Activated B cell treated with CpG ODN at 0.5 μM for 24 hours (primary cell): ENCODE measurements at places on chromosomes 1 and 21. TPM values are rescaled to one million over a fixed set of nuclear protein-coding genes. Genes with fewer than 3 reads are reported as not detected.

GRCh38 chr21:35226968-35227744 lies 178.1 kb upstream of the RUNX1 start:
- DNase-seq: no peak
- peaks cover 43% of the 10 kb centered on the region for H3K4me1 ChIP-seq
- no peaks in the 10 kb centered on the region for H3K36me3 ChIP-seq
- peak overlapping the region; percentile 68 for H3K4me3 ChIP-seq
- H3K27me3 ChIP-seq: peaks cover under 1% of the 10 kb centered on the region

Gene HRNR
- not detected in 2 replicates for total RNA-seq

Gene SYCP1
- total RNA-seq: not detected in 2 replicates

DNA sequence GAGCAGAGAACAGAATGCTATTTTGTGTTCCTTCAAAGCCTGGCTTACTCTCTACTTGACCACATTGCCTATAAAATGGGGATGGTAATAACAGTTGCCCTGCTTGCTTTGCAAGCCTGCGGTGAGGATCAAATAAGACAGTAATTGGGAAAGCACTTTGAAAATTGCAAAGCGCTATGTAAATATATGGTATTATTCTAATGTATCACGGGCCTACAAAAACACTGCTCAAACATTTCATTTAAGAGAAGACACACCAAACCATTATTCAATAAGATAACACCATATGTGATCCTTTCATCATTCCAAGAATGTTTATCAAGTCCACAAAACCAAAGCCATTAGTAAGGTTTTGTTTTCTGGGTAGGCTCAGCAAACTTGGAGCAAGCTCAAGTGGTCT lies 208.4 kb downstream of the ROR1 start:
- H3K27ac ChIP-seq: no peak overlapping the region
- no peaks in the 10 kb centered on the region for H3K4me1 ChIP-seq
- no peak overlapping the region for H3K4me3 ChIP-seq
- DNase-seq: no peak
- no peaks in the 10 kb centered on the region for H3K36me3 ChIP-seq

Gene PRKCZ
- total RNA-seq: 20.5 and 28.5 TPM in 2 replicates

Gene SLC37A1
- total RNA-seq: 39.8 and 47.9 TPM in 2 replicates

DNA sequence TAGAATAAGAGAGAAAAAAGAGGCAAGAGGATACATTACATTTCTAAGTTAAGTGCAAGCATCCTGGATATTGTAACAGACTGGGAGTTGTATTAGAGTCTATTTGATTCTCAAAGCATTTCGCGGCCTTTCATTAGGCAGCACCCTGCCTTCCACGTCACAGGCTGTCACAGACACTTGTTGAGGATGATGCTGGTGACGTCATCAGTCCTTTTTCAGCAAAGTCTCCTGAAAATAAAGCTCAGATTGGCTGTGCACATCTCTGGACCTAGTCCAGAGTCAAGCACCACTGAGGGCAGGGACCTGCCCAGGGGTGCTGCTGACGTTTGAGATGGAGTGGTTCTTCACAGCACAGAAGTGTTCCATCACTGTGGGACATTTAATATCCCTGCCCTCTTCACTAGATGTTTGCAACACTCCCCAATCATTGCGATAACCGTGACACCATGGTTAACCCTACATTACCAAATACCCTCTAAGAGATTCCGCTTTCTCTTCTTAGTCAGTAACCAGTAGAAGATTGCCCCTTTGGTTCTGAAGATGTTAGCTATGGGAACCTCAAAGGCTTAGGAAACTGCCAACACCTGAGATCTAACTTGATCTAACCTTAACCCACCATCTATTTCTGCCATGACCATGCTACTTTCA lies 72.7 kb upstream of the F3 start:
- no peak overlapping the region for H3K4me3 ChIP-seq
- H3K36me3 ChIP-seq: no peaks in the 10 kb centered on the region
- peaks cover 6% of the 10 kb centered on the region for H3K27me3 ChIP-seq
- H3K27ac ChIP-seq: no peak overlapping the region
- H3K4me1 ChIP-seq: no peaks in the 10 kb centered on the region

Gene IFI44L
- total RNA-seq: 3.6 and 5.0 TPM in 2 replicates

DNA sequence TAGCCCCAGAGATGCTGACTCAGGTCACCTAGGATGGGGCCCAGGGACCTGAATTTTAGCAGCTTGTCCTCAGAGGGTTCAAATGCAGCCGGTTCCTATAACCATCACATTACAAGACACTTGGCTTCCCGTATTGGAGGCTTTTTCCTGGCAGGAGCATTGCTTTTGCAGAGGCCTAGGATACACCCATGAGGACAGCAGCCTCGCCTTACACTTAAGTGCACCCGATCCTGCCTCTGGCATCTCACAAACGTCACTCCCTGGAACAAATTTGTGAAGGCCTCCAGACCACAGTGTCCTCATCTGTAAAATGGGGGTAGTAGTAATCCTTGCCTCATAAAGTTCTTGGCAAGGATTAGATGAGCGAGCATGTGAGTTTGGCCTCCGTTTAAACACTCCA lies 130.0 kb downstream of the KAZN start:
- no peaks in the 10 kb centered on the region for H3K4me1 ChIP-seq
- H3K27me3 ChIP-seq: peaks cover 2% of the 10 kb centered on the region
- no peak for DNase-seq
- H3K27ac ChIP-seq: no peak overlapping the region
- no peak overlapping the region for H3K4me3 ChIP-seq

DNA sequence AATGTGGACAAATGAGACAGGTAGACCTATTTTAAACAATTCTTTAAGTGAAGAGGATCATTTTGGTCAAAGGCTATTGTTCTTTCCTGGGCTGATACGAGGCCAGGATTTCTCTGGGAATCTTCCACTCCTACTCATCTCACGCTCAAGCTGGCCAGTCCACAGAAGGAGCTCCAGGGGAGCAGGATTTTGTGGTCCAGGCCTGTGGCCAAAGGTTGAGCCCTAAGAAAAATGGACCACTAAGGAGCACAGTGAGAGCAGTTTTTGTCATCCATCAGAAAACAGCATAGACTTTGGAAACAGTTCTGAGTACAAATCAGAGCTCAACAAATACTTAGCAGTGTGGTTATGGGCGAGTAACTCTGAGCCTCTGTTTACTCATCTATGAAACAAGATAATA lies 260.2 kb upstream of the RUNX1 start:
- peaks cover 2% of the 10 kb centered on the region for H3K4me1 ChIP-seq
- no peak overlapping the region for H3K27ac ChIP-seq
- no peak overlapping the region for H3K4me3 ChIP-seq
- no peaks in the 10 kb centered on the region for H3K36me3 ChIP-seq
- DNase-seq: no peak

DNA sequence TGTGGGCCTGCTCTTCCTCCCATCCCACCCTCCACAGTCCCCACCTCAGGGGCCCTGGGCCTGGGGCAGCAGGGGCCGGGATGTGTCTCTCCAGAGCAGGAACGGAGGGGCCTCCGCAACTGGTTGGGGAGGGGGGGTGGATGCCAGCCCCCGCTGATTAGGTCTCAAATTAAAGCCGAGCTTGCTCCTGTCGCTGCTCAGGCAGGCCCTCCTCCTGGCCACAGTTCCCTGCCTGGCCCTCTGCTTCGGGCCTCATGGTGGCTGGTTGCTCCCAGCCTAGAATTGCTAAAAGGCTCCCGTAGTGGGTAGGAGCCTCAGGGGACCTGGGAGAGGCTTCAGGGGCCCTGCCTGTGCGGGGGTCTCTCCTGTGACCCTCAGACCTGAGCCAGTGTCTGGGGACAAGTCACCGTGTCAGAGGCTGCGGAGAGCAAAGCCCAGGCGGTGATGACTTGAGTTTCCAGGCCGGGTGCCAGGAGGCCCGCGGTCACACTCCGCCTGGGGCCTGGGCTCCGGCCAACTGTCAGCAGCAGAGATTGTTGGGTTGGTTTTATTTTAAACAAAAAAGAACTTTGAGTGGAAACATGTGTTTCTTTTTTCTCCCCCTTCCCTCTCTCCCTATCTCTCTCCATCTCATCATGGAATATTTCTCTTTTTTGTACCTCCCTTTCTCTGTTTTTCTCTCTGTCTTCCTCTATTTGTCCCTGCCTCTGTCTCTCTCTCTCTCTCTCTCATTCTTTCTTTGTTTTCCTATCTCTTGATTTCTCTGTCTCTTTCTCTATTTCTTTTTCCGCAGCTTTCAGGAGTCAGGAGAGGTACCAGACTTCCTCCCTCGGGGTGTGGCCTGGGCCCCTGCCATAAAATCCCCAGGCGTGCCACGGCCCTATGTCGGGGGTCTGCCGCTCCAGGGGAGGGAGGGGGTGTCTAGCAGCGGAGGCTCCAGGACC lies 20.0 kb upstream of the EPHA2 start:
- no peak overlapping the region for H3K4me3 ChIP-seq
- DNase-seq: no peak
- no peak overlapping the region for H3K27ac ChIP-seq
- no peaks in the 10 kb centered on the region for H3K4me1 ChIP-seq

GRCh38 chr1:112393631-112393974 lies 2.4 kb upstream of the CTTNBP2NL start:
- no peak overlapping the region for H3K4me3 ChIP-seq
- H3K27ac ChIP-seq: no peak overlapping the region
- peaks cover 48% of the 10 kb centered on the region for H3K4me1 ChIP-seq
- DNase-seq: no peak
